Activated gamma-delta T cell treated with Interleukin-2 at 50 U/mL for 16 hours (primary cell): ENCODE measurements at places on chromosomes 16 and 17.

DNA sequence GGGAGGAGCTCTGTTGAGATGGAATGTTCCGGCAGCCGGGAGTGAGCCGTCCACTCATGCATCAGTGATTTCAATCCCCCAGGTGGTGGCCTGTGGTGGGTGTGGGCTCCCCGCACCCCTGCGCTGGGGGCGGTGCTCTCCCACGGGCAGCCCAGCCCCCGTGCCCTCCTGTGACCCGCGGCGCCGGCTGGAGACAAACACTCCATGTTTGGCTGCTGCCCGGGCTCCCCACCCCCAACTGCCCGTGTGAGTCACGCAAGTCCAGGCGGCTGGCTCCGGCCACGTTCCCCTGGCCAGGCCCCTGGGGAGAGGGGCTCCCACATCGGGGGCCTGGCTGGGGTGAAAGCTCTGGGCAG lies 29.4 kb downstream of the CACNA1H start:
- no peak for DNase-seq

DNA sequence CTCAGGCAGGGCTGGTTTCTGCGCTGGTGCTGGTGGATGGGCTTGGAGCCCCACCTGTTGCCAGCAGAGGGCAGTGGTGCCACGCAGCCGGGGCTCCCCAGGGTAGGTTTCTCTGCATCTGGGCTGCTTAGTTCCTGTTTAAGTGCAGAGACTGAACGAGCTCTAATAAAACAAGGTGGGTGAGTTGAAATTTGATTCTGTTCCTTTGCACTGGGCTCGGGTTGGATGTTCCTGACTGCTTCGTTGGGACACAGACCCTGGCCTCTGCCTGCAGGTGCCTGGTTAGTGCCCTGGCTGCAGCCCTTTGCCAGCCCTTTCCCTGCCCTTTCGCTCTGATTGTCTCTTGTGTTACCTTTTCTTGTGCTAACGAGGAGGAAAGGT lies 30.0 kb downstream of the TBCD start:
- peak; percentile 87 for DNase-seq

GRCh38 chr17:66426397-66427033 lies 124.1 kb downstream of the PRKCA start:
- DNase-seq: peak; percentile 26

GRCh38 chr17:57823469-57824401 lies 26.1 kb downstream of the MRPS23 start:
- no peak for DNase-seq

GRCh38 chr17:39235555-39236449 lies 10.1 kb upstream of the STAC2 start:
- DNase-seq: peak; percentile 25

- DNase-seq: no peak
Measured at GRCh38 chr17:49670641-49671040, 7.3 kb downstream of the SPOP start.

- DNase-seq: no peak
Measured at GRCh38 chr16:2278956-2279800, 11.3 kb upstream of the RNPS1 start.

DNA sequence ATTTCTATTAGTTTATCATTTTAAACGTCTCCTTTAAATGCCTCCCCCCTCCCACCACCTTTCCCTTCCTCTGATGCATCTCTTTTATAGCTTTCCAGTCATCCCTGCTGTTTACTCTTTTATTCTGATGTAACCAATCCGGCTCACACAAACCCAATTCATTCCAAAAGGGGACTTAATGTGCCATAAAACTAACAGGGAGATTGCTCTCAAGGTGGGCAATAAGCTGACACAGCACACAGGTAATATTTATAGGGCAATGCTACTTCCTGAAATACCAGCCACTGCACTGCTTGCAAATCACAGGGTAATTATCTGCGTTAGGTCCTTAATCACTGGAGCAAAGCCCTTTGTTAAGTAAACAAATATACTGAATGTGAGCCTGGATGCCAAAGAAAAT lies 23.3 kb upstream of the CA10 start:
- no peak for DNase-seq

GRCh38 chr16:64295466-64295865 lies 826.4 kb downstream of the CDH11 start:
- no peak for DNase-seq

DNA sequence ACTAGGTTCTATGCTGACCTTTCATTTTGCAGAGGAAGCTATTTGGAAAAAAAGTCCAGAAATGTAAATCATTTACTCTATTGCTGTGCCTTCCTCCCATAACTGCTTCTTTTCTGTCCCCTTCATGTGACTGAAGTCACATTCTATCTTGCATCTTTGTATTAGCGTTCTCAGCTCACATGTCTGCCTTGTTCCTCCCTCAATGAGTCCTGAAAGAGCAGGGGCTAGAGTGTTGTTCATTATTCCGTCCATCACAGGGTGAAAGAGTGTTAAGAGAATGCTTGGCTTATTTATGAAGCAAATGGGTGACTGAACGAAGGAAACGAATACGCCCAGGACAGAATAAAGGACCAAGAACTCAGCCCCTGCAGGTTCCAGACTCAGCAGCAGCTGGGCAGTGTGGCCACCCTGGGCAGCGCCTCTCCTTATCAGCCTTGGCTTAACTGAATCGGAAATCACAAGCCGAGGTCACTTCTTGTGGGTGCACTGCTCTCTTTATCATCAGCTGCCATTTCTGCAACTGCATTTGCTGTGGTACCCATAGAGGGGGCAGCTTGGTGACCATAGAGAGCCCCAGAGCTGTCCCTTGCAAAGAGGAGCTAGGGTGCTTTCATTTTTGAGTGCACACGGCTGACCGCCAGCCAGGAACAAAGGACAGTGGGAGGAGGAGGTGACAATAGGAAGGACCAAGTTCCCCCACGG lies 1.8 kb upstream of the PIK3R6 start:
- no peak for DNase-seq

GRCh38 chr17:82832881-82833475 lies 6.8 kb downstream of the ZNF750 start:
- DNase-seq: no peak

GRCh38 chr16:29686740-29687332 lies 7.9 kb downstream of the QPRT start:
- DNase-seq: no peak

GRCh38 chr17:77382966-77383612 lies 242.3 kb downstream of the SEC14L1 start:
- DNase-seq: no peak

DNA sequence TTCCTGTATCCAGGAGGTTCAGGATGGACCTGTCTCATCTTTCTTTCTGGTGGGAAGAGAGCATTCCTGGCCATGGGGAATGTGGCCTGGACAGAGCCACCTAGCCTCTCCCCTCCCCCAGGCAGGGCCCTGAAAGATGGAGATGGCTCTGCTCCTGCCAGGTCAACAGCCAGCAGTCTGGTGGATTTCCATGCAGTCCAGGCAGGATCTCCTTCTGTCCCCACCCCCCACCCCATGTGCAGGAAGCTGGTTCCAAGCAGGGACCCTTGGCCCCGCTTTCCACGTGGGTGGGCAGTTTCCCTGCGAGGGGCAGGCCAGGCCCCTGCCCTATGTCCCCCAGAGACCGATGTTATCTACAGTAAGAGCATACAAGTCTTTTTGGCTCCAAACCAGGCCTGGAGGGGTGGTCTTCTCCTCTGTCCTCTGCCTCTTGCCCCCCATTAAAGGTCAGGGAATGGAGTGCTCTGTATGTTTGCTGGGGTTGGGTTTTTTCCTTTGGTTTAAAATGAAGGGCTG lies 240.5 kb downstream of the SEC14L1 start:
- DNase-seq: no peak

DNA sequence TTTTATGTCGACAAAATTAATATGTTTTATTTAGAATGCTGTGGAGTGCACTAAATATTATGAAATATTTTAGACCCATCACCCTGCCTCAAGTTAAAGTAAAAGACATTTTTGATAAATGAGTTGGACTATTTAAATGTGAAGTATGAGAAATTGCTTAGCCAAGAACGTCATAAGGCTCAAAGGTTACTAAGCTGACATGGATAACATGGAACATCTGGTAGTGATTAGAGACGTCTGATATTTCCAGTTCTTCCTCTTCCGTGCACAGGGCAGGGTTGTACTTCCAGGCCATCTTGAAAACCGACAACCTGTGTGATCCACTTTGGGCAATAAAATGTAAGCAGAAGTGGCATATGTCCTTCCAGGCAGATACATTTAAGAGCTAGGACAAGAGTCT lies 7.2 kb upstream of the CCL8 start:
- no peak for DNase-seq

DNA sequence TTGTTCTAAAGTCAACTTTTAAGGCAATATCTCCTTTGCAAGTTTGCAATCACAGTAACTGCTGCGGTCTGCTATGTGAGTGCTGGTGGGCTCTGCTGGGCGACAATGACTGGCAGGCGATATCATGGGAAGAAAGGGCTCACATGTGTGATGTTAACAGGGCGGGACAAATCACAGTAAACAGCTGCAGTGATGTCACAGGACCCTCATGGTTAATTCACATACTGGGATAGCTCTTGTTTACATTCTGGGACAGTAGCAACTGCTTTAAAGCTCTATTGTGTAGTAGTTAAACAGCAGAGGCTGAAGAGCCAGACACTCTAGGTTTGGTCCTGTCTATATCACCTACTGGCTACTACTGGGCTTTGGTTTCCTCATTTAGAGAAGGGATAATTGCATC lies 257.2 kb upstream of the ASIC2 start:
- DNase-seq: no peak

GRCh38 chr17:81114351-81115093 lies 50.8 kb upstream of the PVALEF start:
- no peak for DNase-seq

DNA sequence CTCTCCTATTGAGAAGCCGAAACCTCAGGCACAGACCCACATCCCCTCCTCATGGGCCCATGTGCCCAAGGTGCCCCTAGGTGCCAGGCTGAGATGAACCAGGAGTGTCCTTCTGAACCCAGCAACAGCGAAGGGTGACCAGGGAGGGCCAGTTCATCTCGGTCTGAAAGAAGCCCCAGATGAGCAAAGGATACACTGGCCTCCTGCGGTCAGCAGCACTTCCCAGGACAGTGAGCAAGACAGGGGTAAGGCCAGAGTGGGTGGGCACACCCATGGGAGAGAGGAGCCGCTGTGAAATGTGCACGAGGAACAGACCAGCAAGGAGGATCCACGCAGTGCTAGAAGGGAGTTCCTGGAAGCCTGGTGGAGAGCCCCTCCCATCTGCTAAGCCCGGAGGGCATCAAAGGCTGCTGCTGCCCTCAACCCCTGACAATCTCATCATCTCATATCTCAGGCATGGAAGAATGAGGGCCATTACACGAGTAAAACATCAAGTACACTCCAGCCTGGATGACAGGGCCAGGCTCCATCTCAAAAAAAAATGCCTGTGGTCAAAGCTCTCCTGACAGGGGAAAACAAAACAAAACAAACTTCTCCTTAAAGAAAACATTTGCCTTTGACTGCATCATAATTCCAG lies 3.3 kb upstream of the HBZ start:
- no peak for DNase-seq

DNA sequence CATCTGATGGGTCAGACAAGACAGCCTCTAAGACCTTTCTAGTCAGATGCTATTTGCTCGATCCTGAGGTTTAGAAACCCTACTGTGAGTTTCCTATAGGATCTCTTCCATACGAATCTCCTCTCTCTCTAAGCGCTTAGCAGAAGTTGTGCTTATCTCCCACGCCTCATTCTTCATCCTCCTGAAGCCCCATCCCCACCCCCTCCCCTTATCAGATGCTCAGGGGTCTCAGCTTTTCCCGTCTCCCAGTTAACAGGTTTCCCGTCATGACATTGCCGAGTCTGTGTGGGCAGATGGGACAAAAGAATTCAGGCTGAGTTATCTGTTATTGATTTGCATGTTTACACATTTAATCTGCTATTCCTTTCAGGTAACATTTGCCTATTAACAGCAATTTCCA lies 99.0 kb upstream of the PIRT start:
- no peak for DNase-seq

DNA sequence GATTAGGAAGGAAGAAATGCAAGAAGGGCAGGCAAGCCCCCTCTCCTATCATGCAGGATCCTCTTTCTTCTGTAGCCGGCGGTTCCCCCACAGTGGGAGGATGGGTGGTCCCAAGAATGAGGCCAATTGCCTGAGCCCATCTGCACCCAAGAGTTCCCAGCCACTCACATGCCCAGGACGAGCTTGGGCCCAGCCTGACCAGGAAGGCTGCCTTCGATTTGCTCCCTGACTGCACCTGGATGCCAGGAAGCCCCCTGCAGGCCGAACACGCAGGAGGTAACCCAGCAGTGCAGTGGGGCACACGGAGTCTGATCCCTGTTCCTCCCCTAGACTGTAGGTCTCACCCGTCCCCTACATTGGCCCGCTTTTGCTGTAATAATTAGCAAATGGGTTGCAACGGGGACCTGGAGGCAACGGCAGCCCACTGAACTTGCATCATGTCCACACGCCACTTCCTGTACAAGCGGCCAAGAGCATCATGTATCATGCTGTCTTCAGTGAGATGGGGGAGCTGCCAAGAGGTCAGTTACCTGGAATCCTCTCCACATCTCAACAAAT lies 67.5 kb downstream of the AMFR start:
- no peak for DNase-seq

GRCh38 chr17:7851438-7852261 lies 3.2 kb upstream of the TMEM88 start:
- peak; percentile 94 for DNase-seq

DNA sequence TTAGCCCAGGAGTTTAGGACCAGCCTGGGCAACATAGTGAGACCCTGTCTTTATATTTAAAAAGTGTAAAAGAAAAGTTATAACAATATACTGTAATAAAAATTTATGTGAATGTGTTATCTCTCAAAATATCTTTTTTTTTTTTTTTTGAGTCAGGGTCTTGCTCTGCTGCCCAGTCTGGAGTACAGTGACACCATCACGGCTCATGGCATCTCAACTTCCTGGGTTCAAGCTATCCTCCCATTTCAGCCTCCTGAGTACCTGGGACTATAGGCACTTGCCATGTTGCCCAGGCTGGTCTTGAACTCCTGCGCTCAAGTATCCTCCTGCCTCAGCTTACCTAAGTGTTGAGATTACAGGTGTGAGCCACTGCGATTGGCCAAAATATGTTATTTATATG lies 45.5 kb upstream of the SLC25A19 start:
- DNase-seq: no peak

- no peak for DNase-seq
Measured at GRCh38 chr16:73040136-73040535, 7.8 kb downstream of the ZFHX3 start.

- no peak for DNase-seq
Measured at GRCh38 chr16:58222532-58223316, 24.8 kb upstream of the CSNK2A2 start.
